ENCODE measurements at places on chromosomes 13 and 19. TPM values are rescaled to one million over a fixed set of nuclear protein-coding genes. Genes with fewer than 3 reads are reported as not detected.
A peak's percentile ranks its signal among the peaks of the same experiment; 100 is the strongest.

LMTK3 gene
- total RNA-seq: 14.4 TPM

DNA sequence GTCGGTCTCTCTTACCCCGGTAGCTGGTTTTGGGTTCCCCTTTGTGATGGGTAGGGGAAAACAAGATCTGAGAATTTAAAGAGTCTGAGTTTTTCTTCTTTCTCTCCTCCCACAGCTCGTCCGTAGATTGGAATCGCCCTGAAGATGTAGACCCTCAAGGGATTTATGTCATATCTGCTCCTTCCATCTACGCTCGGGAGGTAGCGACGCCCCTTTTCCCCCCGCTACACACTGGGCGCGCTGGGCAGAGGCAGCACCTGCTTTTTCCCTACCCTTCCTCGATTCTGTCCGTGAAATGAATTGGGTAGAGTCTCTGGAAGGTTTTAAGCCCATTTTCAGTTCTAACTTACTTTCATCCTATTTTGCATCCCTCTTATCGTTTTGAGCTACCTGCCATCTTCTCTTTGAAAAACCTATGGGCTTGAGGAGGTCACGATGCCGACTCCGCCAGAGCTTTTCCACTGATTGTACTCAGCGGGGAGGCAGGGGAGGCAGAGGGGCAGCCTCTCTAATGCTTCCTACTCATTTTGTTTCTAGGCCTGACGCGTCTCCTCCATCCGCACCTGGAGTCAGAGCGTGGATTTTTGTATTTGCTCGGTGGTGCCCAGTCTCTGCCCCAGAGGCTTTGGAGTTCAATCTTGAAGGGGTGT, 7.1 kb upstream of the SELENOV start:
- H3K4me3 ChIP-seq: peak overlapping the region; percentile 83
- no peaks in the 10 kb centered on the region for H3K4me1 ChIP-seq
- peaks cover 19% of the 10 kb centered on the region for H3K27me3 ChIP-seq
- no peak for DNase-seq
- H3K36me3 ChIP-seq: no peaks in the 10 kb centered on the region
- H3K27ac ChIP-seq: no peak overlapping the region

DNA sequence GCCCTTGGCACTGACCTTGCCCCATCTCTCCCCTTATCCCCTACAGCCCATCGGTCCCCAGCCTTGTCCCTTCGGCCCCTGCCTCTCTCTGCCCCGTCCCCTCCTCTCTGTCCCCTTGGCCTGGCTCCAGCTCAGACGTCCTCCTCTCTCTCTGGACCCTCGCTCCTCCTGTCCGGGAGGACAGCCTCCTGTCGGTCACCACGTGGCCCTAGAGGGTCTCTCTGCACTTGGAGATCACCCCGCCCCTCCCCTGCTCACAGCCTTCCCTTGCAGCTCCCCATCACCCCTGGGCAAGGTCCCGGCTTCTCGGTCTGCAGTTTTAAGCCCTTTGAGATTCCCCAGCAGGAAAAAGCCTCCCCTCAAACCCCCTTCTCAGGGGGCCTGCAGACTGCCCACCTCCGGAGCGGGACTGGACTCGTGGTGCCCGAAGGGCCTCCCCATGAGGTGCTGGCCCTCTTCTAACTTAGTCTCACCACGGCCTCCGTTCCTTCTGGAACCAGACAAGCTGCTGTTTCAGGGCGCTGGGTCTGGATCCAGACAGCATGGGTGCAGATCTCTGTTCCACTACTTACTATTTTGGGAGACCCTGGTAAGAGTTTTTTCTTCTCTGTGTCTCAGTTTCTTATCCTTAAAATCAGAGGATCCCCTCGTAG, 3.3 kb upstream of the KLK15 start:
- peak overlapping the region; percentile 97 for H3K4me3 ChIP-seq
- no peaks in the 10 kb centered on the region for H3K36me3 ChIP-seq
- H3K27ac ChIP-seq: no peak overlapping the region
- no peak for DNase-seq
- H3K4me1 ChIP-seq: no peaks in the 10 kb centered on the region
- H3K27me3 ChIP-seq: peaks cover 2% of the 10 kb centered on the region

GRCh38 chr19:2952953-2953481, 8.2 kb upstream of the ZNF77 start:
- no peaks in the 10 kb centered on the region for H3K36me3 ChIP-seq

All from H9 (cell line).